ENCODE measurements at places on chromosomes 3 and 15. TPM values are rescaled to one million over a fixed set of nuclear protein-coding genes. Genes with fewer than 3 reads are reported as not detected.

Gene MKRN2OS
- not detected for total RNA-seq

Gene CCDC33
- total RNA-seq: not detected

Gene TRIM42
- not detected for total RNA-seq

Gene CHST13
- total RNA-seq: 0.59 TPM

Gene SLC7A14
- 0.06 TPM for total RNA-seq

Gene IL16
- 4.7 TPM for total RNA-seq

Gene TMEM45A
- total RNA-seq: 21.0 TPM

Gene TM4SF18
- total RNA-seq: 4.5 TPM

Gene CAV3
- total RNA-seq: 18.8 TPM

Gene ALPK3
- total RNA-seq: 77.6 TPM

Gene FEM1B
- total RNA-seq: 56.9 TPM

Gene DUOXA2
- total RNA-seq: not detected

Gene ZMYND10
- total RNA-seq: 0.26 TPM

Gene KLHL25
- total RNA-seq: 6.6 TPM

Gene SYNPR
- total RNA-seq: 5.9 TPM

Gene ADAMTS9
- 9.8 TPM for total RNA-seq

Gene SPSB4
- 1.1 TPM for total RNA-seq

Gene KIF7
- 5.9 TPM for total RNA-seq

Gene IL12A
- total RNA-seq: 1.0 TPM

Gene IL17RD
- total RNA-seq: 2.1 TPM

Gene GP9
- total RNA-seq: not detected

Gene PEX5L
- total RNA-seq: 1.4 TPM

Gene ADCY5
- 220 TPM for total RNA-seq

Gene PDZRN3
- total RNA-seq: 72.0 TPM

Gene CCR3
- total RNA-seq: not detected

Measured in right cardiac atrium (tissue), 5 donors.